Activated T-cell treated with anti-CD3 and anti-CD28 coated beads for 4 hours (primary cell): ENCODE measurements at places on chromosomes 6 and 20.

GRCh38 chr6:116298273-116298672, 18.5 kb upstream of the TSPYL1 start:
- no peak for DNase-seq

- DNase-seq: no peak
Measured at GRCh38 chr6:80605165-80605989, 498.9 kb downstream of the BCKDHB start.

- no peak for DNase-seq
Measured at GRCh38 chr6:127893541-127893940, 7.3 kb downstream of the THEMIS start.

DNA sequence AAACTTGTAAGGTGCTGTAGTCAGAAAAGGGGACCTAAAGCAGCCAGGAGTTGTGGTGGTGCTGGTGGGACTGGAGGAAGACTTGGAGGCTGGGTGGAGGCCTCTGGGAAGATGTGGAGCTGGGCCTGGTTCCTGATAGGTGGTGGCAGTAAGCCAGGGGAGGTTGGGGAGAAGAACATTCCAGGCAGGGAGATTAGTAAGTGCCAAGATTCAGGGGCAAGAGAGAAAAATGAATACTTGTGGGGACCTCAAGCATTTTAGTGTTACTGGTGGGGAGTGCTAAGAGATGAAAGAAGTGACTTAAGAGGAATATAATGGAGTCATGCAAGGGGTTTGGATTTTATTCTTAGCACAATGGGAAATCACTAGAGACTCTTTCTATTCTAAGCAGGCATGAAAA, 79.0 kb upstream of the B3GAT2 start:
- no peak for DNase-seq

- no peak for DNase-seq
Measured at GRCh38 chr20:21618759-21619416, 86.6 kb upstream of the PAX1 start.

GRCh38 chr20:52405417-52405816, 213.8 kb upstream of the ZFP64 start:
- no peak for DNase-seq

GRCh38 chr6:20873425-20874190, 339.4 kb downstream of the CDKAL1 start:
- DNase-seq: no peak

GRCh38 chr6:144528743-144529425, 243.7 kb downstream of the UTRN start:
- DNase-seq: no peak

DNA sequence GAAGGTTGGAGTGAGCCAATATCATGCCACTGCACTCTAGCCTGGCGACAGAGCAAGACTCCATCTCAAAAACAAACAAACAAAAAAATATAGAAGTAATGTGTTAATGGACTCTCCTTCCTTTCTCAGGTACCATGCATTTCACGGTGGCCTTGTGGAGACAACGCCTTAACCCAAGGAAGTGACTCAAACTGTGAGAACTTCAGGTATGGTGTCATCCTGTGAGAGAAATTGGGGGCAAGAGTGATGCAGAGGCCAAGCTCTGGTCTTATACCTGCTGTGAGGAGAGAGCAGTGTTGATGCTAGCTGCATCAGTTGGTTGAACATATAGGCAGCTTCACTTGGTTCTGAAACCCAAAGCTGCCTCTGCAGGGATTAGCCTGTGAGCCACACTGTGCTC, 6.2 kb downstream of the ITCH start:
- no peak for DNase-seq

DNA sequence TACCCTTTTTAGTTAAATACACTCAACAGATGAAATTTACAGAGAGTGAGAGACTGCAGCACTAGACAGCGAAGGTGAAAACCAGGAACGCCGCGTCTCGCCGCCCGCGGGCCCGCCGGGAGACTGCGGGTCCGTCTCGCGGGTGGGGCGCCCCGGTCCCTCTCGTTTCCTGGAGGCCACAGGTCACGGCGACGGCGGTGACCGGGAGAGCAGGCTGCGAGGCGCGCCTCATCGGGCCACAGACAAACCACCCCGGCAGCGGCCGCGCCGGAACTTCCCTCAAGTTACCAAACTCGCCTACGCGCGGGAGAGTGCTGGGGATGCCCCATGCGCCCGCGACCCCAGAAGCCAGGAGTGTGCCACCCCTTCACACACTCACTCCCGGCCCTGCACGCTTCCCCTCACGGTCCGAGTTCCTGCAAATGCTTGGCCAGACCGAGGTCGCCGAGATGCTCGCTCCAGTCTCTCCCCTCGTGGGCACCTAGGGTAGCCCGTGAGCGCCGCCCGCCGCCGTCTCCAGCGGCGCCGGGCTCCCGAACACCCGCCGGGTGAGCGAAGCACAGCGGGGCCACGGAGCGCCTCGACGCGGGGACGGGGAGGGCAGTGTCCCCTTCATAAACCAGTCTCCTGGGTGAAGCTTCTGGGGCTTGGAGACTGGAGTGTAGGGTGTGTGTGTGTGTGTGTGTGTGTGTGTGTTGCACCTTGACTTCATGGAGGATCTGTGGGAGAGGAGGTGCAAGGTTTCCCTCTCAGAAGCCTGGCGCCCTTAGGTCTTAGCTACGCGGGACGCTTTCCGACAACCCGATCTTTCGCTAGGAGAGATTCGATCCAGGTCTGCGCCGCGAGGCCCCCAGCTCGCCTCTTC, 1.4 kb downstream of the BACH2 start:
- peak; percentile 72 for DNase-seq

GRCh38 chr20:20847814-20848213, 135.4 kb upstream of the RALGAPA2 start:
- DNase-seq: no peak

- DNase-seq: no peak
Measured at GRCh38 chr6:160810238-160810637, 108.2 kb downstream of the PLG start.

GRCh38 chr6:116008470-116009243, 52.0 kb downstream of the FRK start:
- DNase-seq: no peak

DNA sequence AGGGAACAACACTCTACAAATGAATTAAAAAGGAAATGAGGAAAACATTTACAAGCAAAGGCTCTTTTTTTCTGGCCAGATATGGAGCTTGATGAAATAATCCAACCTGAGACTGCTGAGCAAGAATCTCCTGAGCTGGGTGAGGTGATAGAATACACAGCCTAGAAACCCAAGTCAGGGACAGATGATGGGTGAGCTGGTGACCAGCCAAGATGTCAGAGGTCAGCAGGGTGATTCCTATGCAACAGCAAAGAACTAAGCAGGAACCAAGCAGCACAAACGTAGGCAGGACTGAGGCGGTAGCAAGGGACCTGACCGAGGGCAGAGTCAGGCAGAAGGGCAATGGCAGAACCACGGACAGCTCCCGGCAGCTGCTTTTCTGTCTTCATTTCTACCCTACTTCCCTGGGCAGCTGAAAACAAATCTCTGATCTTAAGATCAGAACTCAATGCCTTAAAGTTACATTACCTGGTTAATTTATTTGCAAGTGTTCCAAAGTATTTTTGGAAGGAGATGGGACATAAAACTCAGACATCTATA, 75.1 kb downstream of the CDC40 start:
- no peak for DNase-seq

- no peak for DNase-seq
Measured at GRCh38 chr20:57844626-57845596, 135.1 kb upstream of the PMEPA1 start.

DNA sequence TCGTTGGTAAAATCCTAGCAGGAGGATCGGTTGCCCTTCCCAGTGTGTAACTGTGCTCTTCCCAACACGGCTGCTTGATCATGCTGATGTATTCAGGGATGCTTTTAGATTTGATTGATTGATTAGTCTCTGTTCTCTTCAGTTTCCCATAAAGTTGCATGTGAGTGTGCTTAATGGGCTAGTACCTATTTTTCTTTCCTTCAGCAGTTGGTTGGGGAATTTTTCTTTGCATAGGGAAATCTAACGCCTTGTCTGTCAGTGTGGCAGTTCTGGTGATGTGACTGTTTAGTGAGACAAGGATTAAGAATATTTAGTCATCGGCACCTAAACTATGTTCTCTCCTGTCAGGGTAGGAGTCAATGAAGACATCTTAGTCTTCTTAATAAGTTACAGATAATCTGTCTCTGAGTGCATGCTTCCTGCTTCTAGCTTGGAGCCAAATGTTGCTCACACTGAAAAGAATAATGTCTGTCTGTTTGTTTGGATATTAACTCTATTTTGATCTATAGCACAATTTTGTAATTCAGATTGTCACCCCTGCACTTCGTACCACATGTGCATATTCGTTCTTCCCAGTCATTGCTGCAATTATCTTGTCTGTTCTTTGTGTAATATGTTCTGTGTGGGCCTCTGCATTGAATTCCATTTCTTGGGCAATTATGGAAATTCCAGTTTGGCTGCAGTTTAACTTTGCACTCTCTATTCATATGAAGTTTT, 169.9 kb downstream of the EDN1 start:
- DNase-seq: no peak

GRCh38 chr6:50681213-50681824, 32.0 kb upstream of the TFAP2D start:
- no peak for DNase-seq

DNA sequence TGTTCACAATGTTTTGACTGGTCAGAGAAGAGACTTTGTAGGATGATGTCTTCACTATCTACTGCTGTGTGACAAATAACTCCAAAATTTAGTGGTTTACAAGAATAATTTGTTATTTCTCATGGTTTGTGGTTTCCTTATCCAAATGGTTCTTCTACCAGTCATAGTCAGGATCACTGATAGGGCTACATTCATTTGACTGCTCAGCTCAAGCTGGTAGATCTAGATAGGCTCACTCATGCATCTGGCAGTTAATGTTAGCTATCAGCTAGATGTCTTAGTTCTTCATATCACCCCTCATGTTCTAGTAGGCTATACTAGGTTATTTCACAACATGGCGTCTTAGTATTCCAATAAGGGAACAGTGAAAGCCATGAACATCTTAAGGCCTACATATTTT, 131.0 kb downstream of the ID4 start:
- no peak for DNase-seq

- no peak for DNase-seq
Measured at GRCh38 chr6:80531681-80532619, 425.5 kb downstream of the BCKDHB start.

- DNase-seq: no peak
Measured at GRCh38 chr20:219290-220115, 7.6 kb upstream of the DEFB129 start.

- no peak for DNase-seq
Measured at GRCh38 chr6:14511061-14511586, 393.6 kb downstream of the CD83 start.

GRCh38 chr20:36238760-36239159, 2.5 kb downstream of the AAR2 start:
- no peak for DNase-seq

GRCh38 chr20:20571068-20571780, 141.2 kb downstream of the RALGAPA2 start:
- no peak for DNase-seq

DNA sequence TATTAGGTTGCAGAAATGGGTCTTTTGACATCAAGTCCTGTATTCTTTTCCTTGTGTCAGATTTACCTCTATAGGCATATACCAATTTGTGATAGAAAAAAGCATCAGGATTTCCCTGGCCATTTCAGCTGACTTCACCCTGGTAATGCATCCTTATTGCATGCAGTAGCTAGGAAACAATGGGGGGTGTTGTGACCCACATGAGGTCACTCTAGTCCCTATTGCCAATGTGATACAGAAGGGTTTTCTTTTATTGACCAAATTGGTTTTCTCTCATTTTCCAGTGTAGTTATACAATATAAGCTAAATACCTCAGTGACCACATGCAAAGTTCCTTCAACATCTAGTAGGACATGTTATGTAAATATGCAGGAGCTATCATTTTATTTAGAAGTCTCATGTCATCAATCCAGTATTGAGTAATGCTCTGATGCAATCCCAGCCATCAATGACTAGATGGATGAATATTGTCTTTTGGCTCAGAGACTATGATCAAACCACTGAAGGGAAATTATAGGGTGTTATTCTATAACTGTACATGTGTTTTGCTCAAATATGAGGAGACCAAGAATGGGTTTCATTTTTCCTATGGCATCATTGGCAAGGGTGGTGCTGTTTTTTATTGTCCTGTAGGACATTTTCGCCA, 177.7 kb downstream of the KLHL32 start:
- no peak for DNase-seq

GRCh38 chr6:24402697-24403500, at the start of gene MRS2:
MRS2 (plus strand) TSS chr6:24402936; CDS start chr6:24403047, 111 bp downstream.
- DNase-seq: peak; percentile 71

DNA sequence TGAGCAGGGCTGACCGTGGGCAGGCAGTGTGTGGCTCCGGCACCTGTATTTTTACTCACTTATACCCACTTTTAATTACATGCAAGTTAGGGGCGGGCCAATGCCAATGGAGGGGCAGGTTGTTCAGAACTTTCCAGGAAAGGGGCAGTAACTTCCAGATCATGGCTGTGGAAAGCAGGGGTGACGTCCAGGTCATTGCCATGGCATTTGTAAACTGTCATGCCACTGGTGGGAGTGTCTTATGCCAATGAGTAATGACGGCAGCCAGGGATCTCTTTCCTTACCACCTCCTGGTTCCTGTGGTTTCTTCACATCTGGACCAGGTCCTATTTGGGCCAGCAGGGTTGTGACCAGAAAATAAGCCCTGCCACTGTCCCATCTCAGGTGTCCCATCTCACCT, 258.7 kb downstream of the THBS2 start:
- no peak for DNase-seq

DNA sequence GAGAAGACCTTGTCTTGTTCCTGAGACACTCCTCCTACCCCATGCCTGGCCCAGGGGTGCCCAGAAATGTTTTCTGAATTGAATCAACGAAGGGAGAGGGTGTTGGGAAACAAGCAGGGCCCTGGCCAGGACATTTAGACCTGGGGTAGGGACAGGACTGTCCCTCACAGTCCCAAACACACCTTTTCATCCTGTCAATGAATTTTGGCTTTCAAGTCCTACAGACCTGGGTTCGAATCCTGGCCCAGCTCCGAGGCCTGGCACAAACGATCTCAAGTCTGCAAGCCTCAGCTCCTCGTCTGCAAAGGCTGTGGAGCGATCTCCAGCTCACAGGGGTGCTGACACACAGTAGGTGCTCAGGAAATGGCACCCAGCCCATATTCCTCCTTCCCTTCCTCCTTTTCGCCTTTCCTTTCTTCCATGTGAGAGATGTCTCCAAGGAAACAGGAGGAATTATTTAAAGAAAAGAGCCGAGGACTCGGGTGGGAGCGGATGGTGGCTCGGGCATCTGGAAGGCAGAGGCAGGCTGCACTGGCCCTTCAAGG, 7.3 kb upstream of the DLGAP4 start:
- no peak for DNase-seq

GRCh38 chr6:7784706-7785105, 58.8 kb downstream of the BMP6 start:
- no peak for DNase-seq

DNA sequence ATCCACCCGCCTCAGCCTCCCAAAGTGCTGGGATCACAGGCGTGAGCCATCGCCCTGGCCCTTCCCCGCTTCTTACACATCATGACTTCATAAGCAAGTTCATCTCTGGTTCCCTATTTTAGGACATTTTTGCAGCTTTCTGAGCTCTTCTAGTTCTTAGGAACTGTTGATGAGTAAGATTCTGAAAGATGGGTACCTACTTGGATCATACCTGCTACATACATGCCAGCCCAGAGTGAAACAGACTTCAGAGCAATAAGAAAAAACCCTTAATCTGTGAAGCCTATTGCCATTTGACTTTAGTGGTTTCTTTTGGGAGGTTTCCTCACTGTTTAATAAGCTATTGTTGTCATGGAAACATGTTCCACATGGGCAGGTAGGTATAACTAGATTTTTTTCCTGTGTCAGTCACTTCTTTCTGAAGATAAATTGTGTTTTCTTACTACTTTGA, 27.9 kb upstream of the TMEM217 start:
- DNase-seq: no peak
